Stimulated activated naive CD8-positive, alpha-beta T cell treated with anti-CD3 and anti-CD28 coated beads, Interleukin-15, Interleukin-2, amounts not matched to agents 100 U/mL and 50 U/mL, for 24 hours (primary cell): ENCODE measurements at places on chromosomes 6 and 20.
A peak's percentile ranks its signal among the peaks of the same experiment; 100 is the strongest.

DNA sequence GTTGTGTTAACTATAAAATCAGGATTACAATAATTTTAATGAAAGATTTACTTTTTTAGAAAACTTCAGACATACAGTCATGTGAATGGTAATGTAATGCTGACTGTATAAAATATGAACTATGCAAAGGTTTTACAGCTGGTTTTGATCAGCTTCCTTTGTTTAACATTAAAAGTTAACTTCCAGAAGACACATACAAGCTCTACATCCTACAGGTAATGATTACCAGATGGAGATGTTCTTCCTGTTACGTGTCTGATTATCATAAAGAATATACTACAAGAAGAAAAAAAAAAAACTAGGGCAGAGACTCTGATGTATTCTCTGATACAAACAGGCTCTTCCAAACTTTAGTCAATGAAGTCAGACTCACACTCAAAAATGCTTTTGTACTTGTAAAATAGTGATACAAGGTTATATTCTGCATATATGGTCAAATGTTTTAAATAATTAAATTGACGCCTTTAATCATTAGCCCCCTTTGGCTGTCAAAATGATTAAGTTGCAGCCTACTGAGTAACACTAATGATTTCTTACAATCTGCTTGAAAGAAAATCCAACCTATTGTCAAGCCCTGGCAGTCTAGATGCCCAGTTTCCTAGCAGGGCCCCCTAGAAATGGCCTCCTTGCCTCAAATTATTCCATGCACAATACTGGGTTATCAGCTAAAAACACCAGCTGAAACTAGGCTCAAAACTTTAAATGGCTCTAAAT lies 251.8 kb upstream of the RUNX2 start:
- DNase-seq, result no peak

DNA sequence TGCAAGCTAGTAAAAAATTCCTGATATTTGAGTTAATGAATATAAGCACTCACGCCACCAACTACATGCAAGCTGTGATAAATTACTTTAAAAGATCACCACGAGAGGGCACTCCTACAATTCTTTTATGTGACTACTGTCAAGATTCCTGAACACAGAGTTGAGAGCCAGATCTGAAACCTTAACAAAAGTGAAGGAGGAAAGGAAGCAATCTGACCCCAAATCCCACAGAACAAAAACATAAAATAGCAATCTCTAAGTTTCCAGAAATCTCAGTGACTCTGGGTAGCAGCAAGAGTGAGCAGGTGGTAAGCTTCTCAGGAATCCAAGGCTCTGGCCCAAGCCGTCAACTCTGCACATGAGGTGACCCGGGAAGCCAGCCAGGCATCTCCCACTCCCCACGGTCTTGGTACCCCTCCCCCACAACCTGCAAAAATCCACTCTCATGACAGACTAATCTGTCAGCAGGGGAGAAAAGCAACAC lies 55.1 kb downstream of the STAU1 start:
- DNase-seq, result no peak

- peak; percentile 37 for DNase-seq
Measured at GRCh38 chr6:33840048-33840926, 36.5 kb upstream of the MLN start.

- peak; percentile 99 for DNase-seq
Measured at GRCh38 chr6:8063761-8064637, at the start of gene BLOC1S5. Gene BLOC1S5, minus strand, starts transcription at chr6:8064389. Its CDS starts 13 bp downstream, at chr6:8064376.

DNA sequence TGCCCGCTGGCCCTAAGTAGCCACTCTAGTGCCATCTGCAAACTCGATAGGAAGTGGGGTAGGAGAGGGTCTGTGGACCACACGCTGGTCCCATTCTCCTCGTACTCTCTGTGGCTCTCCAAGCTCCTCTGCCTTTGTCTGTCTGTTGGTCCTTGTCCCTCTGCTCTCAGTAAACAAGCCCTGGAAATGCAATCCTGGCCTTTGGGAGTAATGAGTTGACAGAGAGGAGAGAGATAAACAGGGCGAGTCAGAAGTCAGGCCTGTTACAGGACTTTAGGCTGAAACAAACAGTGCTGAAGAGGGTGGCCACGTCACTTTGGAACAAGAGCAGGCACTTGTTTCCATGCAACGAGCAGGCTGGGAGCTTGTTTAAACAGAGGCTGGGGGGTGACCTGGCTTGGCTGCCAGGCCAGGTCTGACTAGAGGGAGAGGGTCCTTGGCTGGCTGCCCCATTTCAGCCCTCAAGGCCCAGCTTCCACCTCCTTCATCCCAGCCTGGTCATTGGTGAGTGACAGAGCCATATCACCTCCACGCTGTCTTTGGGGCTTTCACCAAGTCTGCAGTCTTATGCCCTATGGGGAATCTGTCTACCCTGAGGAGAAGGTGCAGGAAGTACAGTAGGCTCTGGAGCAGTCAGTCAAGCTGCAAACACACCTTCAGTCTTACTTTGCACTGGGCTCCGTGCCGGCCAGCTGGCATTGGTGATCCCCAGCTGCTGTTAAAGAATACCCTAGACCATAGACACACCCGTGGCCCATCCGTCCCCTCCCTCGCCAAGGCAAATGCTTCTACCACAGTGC lies 22.6 kb downstream of the FOXP4 start:
- no peak for DNase-seq

GRCh38 chr6:43927532-43928210 lies 157.7 kb downstream of the VEGFA start:
- DNase-seq, result no peak

- DNase-seq, result no peak
Measured at GRCh38 chr6:138869398-138869797, 73.5 kb downstream of the ECT2L start.

- no peak for DNase-seq
Measured at GRCh38 chr20:51366155-51366886, 176.2 kb downstream of the NFATC2 start.

DNA sequence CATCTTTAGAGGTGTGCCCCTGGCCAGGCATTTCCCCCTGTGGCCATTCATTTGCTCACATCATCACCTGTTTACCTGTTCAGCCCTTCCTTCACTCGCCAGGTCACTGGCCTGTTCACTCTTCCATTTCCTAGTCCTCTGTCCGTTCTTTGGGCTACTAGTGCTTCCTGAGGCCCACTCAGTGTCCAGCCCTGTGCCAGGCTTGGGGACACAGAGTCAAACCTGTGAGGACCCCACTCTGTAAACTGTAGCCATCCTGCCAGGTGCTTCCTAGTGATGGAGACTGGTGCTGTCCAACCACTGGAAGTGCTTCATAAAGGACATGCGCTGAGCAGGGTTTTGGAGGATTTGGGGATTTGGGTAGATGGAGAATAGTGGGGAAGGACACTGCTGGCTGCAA lies 3.5 kb downstream of the DLGAP4 start:
- DNase-seq, result no peak

GRCh38 chr20:50913690-50914375 lies 17.4 kb downstream of the ADNP start:
- DNase-seq, result no peak

DNA sequence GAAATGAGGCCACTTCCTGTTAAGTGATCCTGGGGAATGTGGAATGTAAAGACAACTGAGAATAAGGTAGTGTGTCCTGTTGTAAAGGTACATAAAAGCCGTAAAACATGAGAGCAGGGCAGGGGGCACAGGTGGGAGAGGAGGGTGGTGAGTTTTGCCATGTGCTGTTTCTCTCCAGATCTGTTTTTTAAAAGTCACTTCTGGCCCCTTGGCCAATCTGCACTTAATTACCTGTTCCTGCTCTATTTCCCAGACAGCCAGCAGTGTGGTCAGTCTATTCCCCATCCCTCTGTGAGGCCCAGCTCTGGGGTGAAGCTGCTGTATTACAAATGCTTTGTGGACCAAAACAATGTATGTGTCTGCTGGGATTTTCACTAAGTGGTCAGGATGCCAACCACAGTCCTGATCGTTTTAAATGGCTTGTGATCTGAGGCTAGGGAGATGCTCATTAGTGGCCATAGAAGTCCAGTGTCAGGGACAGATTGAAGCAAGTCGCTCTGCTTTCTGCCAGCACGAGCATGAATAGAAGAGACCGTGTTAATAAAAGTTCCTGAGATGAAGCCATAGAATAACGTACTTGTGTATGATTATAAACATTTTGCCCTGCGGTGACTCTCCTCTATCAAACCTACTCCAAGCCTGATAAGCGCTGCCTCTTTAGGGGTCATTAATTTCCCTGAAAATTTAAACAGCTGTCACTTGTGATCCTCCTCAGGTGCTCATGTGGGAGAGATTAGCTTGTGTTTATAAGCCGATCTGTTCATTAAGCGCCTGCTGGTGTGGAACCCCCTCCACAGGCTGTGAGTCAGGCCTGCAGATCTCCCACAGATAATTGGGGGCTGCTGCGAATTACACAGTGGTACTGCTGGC lies 111.8 kb upstream of the CENPW start:
- no peak for DNase-seq

DNA sequence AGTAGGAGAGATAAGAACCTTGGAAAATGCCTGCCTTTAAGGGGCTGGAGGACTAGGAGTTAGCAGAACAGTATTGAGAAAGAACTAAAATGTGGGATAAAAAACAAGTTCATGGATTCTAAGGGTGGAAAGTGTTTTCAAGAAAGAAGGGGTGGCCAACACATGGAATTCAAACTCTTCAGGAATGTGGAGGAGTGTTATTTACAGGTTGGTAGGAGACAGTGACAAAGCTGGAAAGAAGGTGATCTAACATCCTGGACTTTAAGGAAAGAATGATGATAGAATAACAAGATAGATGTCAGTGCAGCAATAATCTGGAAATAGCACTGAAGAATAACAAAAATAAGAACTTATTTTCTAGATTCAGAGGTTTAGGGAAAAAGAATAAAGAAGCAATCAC lies 54.0 kb upstream of the TNFRSF21 start:
- no peak for DNase-seq
